ENCODE measurements at places on chromosomes 16 and 17.

GRCh38 chr17:7078711-7079110, 1.3 kb downstream of the CLEC10A start:
- DNase-seq = no peak

DNA sequence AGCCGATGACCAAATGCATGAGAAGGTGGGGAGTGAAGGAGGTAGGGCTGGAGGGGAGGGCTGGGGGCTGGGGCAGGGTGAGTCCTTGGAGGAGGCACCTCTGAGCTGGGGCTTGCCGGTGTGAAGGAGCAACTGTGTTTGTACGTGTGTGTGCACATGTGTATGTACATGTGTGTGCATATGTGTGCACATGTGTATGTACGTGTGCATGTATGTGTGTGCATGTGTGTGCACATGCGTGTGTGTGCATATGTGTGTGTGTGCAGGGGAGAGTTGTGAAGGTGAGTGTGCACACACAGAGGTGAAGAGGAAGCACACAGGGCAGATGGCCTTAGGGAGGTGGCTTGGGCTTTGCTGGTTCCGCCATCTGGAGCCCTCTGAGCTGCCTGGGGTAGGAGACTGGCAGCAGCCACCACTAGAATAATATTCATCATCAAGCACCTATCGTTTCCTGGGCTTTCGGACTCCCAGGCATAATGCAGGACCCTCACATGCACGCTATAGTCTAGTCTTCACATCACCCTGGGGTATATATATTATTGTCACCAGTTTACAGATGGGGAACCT, 120.9 kb upstream of the CDC42EP4 start:
- DNase-seq = no peak

DNA sequence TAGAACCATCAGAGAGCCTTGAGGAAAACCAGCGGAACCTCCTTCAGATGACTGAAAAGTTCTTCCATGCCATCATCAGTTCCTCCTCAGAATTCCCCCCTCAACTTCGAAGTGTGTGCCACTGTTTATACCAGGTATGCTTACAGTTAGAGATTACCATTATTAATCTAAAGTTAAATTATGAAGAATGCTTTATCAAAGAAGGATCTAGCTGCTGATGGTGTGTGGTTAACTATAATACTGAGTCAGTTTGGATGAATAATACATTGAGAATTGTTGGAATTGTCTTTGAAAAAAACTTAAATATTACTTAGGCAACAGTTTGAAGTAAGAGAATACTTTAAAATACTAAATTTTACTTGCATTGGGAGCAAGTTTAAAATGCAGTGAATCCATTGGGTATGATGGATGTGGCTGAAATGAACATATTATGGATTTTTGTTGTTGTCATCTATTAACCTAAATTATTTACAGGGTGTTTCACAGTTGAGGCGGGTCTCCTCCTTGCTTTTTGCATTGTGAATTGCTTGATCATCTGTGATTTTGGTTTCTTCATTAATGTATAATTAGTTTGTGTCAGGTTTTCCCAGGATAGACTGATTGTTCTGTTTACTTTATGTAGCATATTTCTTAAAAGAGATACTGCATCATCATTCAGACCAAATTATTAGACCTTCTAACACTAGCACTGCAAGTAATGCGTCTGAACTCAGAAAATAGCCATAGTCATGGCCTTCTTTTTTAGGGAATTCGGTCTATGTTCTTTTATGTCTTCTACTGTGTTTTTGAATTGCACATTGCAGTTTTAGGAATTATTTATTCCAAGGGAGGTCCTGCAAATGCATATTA, 47.8 kb downstream of the OMG start:
- no peak for DNase-seq

GRCh38 chr16:84161037-84161436, 15.9 kb downstream of the DNAAF1 start:
- DNase-seq = no peak

Data from lower leg skin (tissue), 4 donors.